Hematopoietic multipotent progenitor cell treated with erythropoietin and hydrocortisone succinate and interleukin-3 and kit ligand, for 8 days (in vitro differentiated cells): ENCODE measurements at places on chromosomes 13 and 19.

DNA sequence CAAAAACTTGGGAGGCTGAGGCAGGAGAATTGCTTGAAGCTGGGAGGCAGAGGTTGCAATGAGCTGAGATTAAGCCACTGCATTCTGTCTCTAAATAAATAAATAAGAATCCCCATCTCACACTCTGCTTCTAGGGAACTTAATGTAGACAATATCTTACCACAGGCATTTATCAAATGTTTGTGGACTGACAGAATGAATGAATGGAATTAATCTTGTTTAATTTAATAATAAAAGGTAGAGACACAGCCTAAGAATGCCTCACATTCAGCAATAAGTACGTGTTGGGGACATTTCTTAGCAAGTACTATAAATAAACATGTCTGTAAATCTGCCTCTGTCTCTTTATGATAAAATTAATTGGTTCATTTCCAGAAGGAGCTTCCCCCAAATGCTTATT lies 36.2 kb upstream of the RBM26 start:
- DNase-seq: no peak

- no peak for DNase-seq
Measured at GRCh38 chr13:98020271-98020670, 66.8 kb downstream of the IPO5 start.

- no peak for DNase-seq
Measured at GRCh38 chr13:110118106-110118505, 188.9 kb downstream of the COL4A1 start.

DNA sequence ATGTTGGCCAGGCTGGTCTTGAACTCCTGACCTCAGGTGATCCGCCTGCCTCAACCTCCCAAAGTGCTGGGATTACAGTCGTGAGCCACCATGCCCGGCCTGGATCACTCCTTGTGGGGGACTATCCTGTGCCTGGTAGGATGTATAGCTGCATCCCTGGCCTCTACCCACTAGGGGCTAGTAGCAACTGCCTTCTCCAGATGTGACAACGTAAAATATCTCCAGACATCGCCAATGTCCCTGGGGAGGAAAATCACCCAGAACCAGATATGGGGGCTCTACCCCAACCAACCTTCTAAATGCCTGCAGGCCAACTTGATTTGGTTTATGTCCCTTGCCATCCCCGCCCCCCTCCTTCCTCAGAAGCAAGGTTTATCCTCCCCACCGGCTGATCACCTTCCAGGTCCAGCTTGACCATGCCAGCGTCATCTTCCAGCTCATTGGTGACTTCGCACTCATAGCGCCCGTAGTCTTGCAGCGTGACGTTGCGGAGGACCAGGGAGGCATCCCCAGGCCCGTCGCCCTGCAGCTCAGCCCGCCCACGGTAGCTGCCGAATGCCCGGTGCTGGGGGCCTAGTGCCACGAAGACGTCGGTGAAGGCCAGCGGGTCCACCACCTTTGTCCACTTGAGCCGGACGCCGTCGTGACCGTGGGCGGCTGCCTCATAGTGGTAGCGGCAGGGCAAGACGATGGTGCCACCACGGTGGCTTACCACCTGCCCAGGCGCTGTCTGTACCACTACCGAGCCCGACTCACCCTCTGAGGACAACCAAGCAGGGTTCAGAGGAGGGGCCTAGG lies 12.5 kb downstream of the TM6SF2 start:
- no peak for DNase-seq

GRCh38 chr19:16252459-16253205 lies 54.9 kb downstream of the AP1M1 start:
- DNase-seq: no peak

DNA sequence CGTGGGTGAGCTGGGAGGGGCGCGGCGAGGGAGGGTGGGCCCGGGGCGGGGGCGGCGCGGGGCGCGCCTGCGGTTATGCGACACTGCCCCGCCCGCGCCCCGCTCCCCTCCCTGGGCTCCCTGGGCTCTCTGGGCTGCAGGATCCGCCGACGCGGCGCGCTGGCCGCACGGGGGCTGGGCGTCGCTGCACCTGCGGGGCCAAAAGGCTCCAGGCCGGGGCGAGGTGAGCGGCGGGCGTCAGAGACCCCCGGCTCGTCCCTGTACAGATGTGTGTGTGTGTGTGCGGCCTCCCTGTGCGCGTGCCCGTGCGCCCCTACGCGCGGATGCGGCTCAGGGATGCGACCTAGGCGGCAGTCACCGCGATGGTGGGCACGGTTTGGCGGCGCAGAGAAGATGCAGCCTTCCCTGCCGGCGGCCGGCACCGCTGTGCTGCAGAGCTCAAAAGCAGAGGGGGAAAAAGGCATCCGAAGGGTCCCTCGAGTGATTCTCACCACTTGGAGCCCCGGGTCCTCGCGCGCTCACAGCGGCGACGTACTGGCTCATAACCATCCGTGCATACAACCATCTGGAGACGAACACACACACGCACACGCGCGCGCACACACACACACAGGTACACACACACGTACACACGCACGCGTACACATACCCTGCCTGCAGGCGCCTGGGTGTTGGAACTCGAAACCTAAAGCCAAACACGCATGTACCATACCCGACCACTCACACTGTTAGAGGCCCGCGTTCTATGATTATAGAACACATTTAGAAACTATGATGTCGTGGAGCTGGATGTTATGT lies 709 bp downstream of the ATP8A2 start:
- DNase-seq: no peak

DNA sequence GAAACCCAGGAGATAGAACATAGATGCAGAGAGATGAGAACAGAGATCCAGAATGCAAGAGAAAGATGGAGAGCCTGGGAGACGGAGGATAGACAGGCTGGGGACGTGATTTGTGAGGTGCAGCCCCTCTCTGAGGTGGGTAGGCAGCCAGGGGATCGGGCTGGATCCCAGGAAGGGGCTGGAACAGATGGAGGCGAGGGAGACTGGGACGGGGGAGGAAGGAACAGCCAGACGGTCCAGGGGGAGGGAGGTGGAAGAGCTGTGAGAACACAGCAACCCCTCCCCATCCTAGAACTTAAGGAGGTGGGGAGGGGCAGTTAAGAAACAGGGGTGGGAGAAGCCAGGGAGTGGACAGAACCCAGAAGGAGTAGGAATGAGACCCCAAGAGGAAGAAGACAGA lies 3.1 kb downstream of the SLC17A7 start:
- no peak for DNase-seq

DNA sequence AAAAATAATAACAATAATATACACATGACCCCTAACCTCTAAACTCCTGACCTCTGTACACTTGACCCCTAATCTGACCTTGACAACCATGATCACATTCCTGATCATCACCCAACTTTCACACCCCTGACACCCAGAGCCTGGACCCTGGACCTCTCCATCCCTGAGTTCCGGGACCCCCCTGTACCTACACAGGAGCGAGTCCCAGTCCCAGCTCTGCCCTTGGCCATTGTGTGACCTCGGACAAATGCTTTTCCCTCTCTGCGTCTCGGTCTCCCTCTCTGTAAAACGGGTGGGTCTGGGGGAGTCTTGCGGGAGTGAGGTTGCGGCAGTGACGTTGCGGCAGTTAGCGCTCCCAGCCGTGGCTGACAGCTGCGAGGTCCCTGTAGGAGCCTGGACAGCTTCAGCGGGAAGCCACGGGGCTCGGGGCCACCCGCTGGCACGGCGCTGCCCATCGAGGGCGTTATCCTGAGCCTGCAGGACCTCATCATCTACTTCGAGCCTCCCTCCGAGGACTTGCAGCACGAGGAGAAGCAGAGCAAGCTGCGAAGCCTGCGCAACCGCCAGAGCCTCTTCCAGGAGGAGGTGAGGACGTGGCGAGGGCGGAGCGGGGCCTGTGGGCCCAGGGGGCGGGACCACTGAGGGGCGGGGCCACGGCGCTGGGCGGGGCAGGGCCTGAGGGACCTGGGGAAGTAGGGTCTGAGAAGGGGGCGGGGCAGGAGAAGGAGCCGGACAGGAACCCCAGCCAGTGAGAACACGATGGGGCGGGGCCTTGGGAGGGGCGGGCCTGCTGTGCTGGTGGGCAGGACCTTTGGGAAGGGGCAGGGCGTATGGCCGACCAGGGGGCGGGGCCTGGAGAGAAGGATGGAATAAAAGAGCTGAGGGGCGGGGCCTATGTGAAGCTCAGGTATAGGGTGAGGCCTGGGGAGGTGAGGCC lies 19.2 kb downstream of the RYR1 start:
- DNase-seq: peak; percentile 27
